ENCODE measurements at places on chromosomes 11 and 22.

DNA sequence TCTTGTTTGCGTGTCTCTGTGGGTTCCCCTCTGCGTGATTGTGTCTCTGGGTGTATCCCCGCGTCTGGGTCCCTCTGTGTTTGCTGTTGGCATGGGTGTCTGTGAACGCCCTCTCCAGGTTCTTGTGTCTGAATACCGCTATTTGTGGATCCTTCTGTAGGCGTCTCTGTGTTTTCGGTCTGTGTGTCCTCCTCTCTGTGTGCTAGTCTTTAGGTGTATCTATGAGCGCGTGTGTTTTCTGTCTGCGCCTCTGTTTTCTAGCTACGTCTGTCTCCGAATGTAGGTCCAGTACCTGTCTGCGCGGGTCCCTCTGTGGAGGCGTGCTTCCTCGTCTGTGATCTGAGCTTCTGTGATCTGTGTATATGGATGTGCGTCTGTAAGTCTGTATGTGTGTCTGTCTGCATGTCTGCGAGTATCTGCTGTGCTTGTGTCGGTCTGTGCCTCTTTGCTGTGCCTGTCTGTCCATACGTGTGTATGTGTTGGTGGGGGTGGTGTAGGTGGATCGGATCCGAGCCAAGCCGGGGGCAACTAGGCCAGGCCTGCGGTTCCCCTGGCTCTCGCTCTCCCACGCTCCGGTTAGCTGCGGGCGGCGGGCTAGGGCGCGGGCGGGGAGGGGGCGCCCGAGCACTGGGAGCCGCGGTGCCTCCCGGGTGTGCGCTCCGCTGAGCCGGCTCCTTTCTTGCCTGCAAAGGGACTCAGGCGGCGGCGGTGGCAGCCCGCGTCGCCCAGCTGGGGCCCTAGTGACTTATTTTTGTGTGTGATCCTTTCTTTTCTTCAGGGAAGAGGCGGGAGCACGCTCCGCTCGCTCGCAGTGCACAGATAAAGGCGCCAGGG, 105.3 kb upstream of the E2F8 start:
- no peak for DNase-seq

DNA sequence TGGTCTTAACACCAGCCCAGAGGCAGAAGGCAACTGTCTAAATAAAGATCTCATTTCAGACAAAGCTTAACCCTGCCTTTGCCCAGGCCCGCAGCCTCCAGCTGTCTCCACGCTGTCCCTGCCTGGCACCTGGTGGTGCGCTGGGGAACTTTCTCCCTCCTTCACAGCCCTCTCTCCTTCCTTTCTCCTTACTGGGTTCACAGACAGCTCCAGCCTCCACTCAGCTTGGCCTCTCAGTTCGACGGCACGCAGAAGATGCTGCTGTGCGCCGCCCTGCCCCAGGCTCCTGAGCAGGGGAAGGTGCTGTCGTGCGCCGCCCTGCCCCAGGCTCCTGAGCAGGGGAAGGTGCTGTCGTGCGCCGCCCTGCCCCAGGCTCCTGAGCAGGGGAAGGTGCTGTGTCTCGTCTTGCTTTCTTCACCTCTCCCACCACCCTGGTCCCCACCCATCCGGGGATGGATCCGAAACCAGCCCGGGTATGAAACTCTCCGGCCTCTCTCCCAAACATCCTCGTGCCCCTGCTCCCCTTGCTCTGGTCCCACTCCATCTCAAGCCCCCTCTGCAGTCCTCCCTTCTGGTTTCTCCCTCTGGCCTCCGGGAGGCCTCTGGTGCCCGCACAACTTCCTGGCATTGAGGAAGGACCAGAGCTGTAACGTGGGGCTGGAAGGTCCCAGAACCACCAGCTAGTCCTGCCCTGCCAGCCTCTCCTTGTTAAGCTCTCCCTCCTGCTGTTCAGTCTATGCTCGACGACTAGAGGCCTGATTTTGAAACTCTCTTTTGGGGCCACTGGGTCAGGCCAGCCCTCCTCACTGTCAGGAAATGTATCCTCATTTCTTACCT, 22.9 kb upstream of the JAM3 start:
- no peak for DNase-seq

DNA sequence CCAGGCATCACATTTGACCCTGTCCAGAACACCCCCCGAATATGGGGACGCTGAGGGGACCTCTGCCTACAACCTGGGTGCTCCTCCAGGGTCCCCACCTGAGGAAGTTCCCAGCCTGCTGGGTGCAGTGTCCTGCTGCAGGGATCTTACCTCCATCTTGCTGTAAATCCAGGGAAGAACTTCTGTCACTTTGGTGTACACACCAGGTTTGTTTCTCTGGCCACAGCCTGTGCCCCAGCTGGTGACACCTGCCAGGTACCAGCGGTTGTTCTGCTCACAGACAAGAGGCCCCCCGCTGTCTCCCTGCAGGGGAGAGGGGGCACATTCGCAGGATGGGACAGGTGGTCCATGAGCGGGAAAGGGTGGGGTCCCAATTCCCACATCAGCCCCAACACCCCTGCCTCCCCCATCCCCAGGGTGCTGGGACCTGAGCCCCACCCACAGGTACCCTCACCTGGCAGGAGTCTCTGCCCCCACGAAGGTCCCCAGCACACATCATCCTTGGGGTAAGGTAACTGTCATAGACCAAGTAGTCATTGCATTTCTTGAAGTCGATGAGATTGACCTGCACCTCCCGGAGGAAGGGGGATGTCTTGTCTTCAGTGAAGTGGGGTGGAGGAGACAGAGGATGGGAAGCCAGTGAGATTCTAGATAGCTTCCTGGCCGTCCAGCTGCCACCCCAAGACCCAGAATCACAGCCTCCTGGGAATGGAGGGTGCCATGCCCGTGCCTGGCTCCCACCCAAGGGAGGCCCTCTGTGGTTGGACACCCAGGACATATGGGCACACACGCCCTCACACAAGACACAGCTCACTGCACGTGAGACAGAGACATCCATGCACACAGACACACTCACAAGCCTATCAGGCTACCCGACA, 25.5 kb downstream of the TMPRSS13 start:
- no peak for DNase-seq

GRCh38 chr11:117992136-117992535, 5.9 kb downstream of the IL10RA start:
- no peak for DNase-seq

DNA sequence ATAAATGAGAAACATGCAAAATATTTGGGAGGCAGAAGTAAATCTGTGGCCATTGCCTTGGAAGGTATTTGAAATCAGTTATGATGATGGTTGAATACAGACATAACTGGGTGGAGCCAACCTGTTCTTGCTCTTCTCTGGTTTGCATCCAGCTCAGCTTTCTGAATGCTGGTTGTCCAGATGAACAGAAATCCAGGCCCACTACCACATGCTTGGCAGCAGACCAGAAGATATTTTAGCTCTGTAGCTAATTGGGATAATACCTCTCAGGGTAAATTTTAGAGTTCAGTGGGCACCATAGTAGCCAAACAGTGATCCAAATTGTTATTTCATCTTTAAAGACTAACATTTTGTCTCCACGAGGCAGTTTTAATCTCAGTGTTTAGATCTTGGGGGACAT, 308.3 kb downstream of the RAB38 start:
- DNase-seq: no peak

Measured in stimulated activated CD4-positive, alpha-beta T cell treated with anti-CD3 and anti-CD28 coated beads, Interleukin-15, amount 100 ng/mL, for 1 hour (primary cell).